ENCODE measurements at places on chromosomes 16 and 17.

DNA sequence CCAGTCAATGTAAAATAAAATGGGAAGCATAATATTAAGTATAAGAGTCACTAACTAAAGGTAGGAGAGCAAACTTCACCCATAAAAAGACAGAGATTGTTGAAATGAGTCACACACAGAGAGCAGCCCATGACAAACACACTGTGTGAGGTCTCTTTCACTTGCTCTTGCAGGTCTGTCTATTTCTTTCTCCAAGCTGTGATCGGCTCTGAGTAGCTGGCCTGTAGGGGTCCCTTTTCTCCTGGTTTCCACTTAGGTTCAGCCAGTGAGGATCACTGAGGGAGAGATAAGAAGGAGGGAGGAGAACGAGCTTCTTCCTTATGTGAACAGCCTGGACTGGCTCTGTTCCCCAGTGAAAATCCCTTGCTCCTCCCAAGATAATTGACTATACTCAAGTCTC lies 133.7 kb upstream of the HS3ST3A1 start:
- DNase-seq: no peak

- DNase-seq: no peak
Measured at GRCh38 chr16:74448990-74449389, 27.7 kb upstream of the CLEC18B start.

DNA sequence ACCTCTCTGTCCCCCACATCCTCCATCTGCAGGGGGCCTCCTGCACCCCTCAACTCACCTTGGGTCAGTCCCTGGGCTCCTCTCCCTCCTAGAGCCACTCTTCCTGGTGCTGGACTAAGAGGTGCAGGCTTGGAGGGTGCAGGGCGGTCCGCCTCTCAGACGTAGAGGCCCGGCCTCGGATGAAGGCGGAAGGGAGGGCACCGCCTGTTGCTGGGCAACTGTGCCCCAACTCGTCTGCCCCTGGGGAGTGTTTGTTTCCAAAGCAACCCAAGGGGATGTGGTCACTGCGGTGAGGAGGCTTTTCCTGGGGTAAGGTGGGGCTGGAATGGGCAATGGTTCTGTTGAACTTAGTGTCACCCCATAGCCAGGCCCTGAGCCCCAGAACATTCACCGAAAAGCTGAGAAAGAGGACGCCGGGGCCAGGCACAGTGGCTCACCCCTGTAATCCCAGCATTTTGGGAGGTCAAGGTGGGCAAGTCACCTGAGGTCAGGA lies at the start of gene C16orf54:
Gene C16orf54, minus strand, starts transcription at position 138 of the 493 bp plus-strand sequence. CDS start 1,039 bp downstream, outside the sequence.
- DNase-seq: peak; percentile 86

GRCh38 chr16:3946604-3947180 lies 66.2 kb upstream of the CREBBP start:
- DNase-seq: no peak

DNA sequence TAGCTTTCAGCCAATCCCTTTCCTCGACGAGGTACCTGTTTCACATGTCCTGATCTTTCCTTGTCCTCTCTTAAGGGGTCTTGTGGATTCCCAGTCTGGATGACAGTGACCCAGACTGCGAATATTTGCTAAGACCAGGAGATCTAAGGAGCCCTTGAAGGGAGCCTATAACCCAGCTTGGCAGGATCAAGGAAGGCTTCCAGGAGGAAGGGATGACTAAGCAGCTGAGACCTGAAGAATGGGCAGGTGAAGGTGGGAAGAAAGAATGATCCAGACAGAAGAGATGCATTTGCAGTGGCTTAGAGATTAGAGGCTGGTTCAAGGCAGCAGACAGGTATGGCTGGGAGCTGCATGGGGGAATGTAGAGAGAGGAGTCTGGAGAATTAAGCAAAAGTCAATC lies 1.9 kb upstream of the PDK2 start:
- DNase-seq: no peak

- DNase-seq: peak; percentile 86
Measured at GRCh38 chr17:29589524-29590410, at the start of gene GIT1. Gene GIT1, minus strand, starts transcription at chr17:29589648. Its CDS starts 270 bp downstream, at chr17:29589378.

- DNase-seq: no peak
Measured at GRCh38 chr17:29982991-29983653, 41.7 kb downstream of the EFCAB5 start.

All from T-helper 2 cell treated with Interferon-gamma antibody and Interleukin-4, amounts not matched to agents 5 μg/mL and 100 μg/mL, for 36 hours (primary cell).